ENCODE measurements at places on chromosomes 16 and 17.

DNA sequence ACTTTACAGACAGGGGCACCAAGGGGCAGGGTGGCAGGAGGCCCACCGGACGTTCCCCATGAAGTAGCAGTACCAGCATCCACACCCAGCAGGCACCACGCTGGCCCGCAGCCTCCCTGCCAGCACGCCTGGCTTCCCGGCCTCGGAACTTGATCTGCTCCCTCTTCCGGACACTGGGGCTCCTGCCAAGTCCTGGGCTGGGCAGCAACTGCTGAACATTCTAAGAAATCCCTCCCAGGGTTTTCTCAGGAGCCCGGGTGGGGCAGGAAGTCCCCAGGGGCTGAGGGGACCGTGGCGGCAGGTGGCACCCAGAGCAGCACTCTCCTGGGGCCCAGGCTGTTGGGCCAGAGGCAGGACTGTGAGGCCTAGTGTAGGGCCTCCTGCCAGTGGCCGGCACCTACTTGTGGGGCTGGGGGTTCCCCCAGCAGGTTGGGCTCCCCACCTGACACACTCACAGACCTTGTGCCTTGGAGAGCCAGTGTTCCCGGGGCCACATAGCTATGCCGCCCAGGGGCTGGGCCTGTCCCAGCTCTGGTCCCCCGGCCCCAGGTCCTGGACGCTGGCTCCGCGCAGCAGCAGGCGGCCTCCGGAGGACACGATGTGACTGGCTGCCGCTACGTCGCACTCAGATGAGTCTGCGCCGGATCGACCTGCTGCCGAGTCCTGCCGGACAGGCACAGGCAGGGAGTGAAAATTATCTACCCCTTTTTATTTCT is 86.2 kb upstream of the CBX4 start:
- no peak for DNase-seq

DNA sequence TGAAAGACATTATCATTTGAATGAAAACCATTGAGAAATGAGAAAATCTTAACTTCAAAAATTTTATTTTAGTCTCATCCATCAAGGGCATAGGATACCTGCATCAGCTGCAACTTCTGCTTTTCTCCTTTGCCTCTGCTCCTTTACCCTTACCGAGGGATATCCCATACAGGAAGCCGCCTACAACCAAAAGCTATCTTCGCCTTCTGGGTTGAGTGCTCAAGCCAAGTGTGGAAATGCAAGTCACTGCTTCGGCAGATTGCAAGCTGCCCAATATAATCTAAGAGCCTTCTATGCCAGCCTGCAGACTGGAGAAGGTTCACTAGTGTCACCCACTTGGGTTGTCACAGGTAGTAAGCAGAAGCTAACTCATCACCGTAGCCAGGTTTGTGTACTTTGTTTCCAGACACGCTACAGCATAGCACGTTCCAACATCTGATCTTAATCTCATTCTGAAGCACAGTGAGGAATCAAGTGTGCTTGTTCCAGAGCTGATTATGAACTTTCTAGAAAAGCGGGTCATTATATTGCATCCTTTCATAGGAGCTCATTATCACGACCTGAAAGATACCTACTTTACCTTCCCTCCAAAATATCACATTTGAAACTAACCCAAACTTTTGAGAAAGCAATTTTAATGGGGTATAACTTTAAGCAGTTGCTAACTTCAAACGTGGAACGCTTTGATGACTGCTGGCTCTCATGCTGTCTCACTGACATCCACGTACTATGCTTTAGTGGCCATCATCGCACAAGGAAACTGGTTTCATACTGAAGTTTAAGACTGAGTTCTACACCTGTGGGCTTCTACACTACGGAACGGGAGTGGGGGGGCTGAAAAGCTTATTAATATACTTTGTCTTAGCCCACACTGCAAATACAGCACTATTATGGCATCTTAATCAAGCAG is 8.0 kb upstream of the UNK start:
- peak; percentile 65 for DNase-seq

GRCh38 chr17:66738301-66738700 is 96.6 kb upstream of the CACNG5 start:
- DNase-seq = no peak

GRCh38 chr17:82281502-82282238 is 8.2 kb upstream of the CSNK1D start:
- no peak for DNase-seq

GRCh38 chr16:30173054-30173453 is 10.3 kb upstream of the CORO1A start:
- no peak for DNase-seq

DNA sequence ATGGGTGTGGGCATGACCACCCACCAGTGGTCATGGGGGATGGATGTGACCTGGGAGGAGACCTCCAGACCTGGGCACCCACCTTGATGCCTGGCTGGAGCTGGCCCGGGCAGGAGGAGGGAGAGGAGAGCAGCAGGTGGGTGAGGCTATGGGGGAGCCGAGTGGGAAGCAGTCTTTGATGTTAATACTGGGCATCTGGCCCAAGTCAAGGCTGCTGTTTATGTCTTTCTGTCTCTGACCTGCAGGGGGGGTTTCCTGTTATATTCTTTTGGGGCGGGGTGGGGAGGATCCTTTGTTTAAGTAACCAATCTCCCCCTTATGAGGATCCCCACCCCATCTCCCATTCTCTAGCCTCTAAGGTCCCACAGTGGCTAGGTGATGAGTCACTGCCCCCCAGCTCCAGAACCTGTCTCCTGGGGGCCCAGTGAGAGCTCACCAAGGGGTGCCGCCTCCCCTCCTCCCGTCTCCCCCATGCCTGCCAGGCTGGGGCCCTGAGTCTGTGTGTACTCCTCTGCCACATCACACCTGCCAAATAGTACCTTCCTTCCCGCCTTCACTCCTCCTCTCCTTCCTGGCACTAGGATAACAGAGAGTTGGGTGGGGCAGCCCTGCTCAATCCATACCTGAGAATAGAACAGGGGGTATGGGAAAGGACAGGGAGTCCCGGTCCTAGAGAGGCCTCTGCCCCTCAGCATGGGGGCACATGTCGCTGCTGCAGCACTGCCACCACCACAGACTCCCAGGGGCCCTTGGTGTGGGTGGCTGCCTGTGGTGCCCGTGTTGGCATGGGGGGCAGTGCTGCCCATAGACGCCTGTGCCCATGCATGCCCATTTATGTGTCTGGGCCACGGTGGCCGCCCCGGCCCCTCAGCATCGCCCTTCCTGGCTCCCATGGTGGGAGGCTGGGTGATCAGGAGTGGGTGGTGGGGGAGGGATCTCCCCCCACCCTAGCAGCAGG is 7.3 kb downstream of the THRA start:
- peak; percentile 30 for DNase-seq

- DNase-seq = no peak
These were observed 605 bp downstream of the NLRP1 start for GRCh38 chr17:5583426-5584382.

DNA sequence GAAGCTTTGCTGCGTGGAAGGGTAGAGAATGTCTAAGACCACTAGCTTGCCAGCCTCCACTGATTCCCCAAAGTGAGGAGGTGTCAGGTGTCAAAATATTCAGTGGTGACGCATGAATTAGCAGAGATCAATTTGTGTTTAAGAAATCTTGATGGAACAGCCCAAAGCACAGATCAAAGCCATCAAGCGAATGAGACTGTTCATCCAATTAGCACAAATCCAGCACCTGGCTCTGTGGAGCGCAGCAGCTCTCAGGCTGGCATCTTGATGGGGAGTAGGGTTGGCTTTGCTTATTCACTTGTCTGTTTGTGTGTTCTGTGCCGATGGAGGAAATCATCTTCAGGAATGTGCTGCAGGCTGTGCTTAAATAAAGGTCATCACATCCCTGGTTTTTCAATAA is 456.8 kb upstream of the CCL2 start:
- no peak for DNase-seq

DNA sequence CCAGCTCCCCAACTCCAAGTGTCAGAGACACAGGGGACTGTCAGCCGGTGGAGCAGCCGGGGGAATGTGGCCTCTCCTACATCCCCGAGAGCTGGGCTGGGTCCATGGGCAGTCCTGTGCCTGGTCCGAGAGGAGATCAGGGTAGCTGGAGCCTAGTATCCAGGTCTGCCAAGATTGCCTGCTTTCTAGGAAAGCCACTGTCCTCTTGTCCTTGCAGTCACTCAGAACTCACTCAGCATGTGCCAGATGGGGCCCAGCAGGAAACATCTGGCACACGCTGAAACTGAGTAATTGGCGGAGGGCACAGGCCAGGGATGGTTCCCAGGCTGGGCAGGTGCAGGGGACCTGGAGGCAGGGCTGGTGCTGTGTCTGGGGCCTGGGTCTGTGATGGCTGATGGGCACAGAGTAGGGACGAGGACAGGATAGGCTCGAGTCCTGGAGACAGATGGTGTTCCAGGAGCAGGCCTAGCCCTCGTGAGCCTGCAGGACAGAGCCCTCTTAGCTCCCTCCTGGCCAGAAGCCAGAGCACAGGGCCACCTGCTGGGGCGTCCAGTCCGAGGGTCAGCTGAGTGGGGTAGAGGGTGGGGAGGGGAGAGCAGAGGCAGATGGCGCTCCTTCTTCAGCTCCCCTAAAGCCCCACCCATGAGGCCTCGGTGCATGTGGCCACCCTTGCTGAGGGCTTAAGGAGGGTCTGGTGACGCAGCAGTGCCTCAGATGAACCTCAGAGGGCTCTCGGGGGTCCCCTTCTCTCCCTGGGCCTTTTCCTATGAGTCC is 31.1 kb downstream of the ADCY7 start:
- DNase-seq = no peak
